Activated T-cell treated with anti-CD3 and anti-CD28 coated beads, Interleukin-2, amount 50 U/mL, for 1 hour (primary cell): ENCODE measurements at places on chromosomes 2 and 18.

DNA sequence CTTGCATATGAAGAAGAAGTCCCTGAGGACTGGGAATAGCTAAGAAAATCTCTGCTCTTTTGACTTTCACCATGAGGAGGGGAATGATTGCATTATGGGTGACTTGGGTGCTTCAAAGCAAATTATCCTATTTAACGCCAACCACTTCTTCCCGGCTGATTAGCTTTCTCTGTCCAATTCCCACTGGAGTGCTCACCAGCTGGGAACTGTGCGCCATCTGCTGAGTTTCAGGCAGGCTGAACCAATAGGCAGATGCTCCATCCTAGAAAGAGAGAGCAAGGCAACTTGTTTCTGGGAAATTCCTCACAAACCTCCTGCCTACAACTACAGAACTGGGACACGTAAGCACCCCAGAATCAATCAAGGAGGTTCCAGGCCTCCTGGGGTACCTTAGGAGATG is 49.4 kb downstream of the POLE4 start:
- DNase-seq, result no peak

DNA sequence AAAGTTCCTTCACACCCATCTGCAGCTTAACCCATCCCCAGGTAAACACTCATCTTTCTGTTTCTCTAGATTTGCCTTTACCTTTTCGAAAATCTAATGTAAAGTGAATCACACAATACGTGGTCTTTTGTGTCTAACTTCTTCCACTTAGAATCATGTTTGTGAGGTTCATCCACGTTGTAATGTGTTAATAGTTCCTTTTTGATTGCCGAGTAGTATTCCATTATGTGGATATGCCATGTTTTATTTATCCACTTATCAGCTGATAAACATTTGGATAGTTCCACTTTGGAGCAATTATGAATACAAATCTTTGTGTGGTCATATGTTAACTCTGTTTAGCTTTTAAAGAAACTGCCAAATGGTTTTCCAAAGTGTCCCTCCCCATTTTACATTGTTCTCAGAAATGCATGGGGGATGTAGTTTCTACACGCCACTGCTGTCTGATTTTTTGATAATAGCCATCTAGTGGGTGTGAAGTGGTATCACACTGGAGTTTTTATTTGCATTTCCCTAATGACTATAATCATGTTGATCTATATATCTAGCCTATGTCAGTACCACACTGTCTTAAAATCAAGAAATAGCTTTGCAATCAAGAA is 22.3 kb downstream of the PECR start:
- no peak for DNase-seq

DNA sequence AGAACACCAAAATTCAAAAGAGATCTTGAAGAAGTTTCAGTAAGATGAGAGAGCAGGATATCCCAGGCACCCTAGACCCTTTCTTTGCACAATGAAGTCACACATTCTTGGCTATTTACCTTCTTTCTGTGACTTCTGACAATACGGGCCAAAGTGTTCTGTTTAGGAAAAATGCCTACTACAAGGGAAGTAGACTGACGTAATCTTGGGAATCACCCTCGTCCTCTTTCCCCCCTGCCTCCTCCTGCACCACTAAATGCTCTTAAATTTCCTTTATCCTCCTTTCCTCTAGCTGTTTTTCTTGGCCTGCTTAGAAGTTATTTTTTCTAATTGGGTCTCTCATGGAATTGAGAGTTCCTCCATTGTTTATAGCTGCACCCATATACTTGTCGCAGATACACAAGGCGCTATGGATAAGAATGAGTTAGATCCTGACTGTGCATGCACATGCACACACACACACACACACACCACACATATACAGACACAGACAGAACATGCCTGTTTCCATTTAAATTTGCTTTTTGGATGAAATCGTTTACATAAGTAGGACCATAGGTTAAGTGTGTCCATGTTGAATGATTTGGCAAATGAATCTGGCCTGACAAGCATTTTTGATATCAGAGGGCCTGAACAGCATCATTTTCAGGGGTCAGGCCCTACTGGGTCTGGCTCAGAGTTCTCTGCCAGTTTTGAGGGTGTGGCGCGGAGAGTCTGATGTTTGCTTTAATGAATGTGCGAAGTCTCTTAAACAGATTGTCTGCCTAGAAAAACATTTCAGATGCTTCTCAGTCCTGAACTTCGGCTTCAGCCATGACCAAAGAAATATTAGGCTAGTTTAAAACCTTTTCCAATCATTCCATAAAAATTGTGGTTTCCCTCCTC is 131.9 kb upstream of the NT5C1B start:
- DNase-seq, result no peak

DNA sequence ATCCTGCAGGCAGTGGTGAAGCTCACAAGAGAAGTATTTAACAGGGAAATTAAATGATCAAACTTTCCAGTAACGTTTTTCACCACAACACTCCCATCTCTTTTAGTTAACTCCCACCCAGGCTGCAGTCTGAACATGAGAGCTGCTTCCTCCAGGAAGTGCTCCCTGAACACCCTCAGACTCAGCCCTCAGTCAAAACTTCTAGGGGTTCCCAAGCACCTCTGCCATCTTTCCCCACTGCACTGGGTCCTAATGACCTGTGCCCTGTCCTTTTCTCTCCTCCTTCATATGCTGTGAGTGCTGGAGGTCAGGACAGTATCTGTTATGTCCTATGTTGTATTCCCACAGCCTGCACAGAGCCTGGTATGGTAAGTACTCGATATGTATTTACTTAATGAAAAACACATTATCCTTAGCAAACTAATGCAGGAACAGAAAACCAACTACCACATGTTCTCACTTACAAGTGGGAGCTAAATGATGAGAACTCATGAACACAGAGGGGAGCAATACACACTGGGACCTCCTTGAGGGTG is 49.2 kb upstream of the ASPRV1 start:
- no peak for DNase-seq

- DNase-seq, result no peak
Measured at GRCh38 chr2:109710505-109711229, 83.4 kb upstream of the RGPD5 start.

- DNase-seq, result no peak
Measured at GRCh38 chr2:240421381-240421780, 14.1 kb upstream of the GPC1 start.

DNA sequence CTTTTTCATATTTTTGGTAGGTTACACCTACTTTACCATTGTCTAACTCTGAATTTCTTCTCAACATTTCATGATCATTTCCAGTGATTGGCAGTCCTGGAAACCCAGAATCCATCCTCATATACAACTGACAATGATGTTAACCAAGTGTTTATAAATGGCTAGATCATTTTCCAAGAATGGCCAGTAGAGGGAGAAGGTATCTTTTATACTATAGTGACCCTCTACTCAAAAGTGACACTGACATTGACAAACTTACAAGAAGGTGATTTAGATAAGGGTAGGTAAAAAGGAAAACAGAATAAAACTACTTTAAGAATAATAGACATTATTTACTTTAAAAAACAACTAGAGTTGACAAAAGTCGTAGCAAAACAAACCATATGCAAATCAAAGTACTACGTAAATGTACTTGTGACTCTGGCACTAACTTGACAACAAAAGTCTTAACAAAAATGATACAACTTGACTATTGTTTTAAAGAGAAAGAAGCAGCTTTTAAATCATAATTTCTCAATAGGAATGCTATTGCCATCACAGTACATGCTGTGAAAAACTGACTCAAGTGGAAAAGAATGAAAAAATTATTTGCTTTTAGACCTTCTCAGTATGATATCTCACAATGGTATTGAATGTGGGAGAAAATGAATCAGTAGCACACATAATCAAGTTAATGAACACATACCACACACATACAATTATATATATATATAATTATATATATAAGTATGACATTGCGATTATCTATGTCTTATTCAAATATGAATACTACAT is 76.6 kb upstream of the GRB14 start:
- DNase-seq, result no peak

- DNase-seq, result no peak
Measured at GRCh38 chr2:116696223-116696622, 1118.3 kb upstream of the DDX18 start.

GRCh38 chr18:6576718-6577375 is 152.7 kb upstream of the ARHGAP28 start:
- DNase-seq, result no peak

- no peak for DNase-seq
Measured at GRCh38 chr2:134906726-134907125, 11.9 kb upstream of the CCNT2 start.

DNA sequence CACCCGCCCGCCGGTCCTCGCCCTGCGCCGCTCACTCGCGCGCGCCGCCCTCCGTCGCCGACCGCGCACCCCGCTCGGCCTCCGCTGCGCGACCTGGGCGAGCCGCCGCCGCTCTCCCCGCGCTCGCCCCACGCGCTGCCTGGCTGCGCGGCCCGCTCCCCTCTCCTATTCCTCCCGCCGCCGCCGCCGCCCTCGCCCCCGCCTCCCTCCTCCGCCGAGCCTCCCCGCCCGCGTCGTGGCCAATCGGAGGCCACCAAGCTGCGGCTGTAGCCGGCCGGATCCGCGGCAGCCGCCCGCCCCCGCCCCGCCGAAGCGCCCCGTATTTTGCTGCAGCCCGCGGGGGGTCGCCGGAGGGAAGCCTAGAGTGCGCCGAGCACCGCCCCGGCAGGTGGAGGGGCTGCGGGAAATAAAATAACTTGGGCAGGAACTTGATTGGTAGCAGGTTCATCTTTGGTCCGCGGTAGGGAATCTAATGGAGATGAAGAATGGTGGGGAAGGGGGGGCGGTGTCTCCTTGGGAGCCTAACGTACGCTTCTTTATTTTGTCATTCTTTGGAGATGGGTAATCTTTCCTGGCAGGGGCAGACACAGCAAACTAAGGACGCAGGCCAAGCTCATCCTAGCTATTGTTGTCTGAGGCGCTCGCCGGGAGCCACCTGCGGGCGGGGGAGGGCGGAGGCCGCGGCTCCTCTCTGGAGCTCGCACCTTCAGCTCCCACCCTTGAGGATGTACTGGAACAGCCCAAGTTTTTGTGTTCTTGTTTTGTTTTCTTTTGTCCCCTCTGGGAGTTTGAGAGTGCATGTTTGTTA is 1.1 kb upstream of the CDH2 start:
- DNase-seq, result no peak

DNA sequence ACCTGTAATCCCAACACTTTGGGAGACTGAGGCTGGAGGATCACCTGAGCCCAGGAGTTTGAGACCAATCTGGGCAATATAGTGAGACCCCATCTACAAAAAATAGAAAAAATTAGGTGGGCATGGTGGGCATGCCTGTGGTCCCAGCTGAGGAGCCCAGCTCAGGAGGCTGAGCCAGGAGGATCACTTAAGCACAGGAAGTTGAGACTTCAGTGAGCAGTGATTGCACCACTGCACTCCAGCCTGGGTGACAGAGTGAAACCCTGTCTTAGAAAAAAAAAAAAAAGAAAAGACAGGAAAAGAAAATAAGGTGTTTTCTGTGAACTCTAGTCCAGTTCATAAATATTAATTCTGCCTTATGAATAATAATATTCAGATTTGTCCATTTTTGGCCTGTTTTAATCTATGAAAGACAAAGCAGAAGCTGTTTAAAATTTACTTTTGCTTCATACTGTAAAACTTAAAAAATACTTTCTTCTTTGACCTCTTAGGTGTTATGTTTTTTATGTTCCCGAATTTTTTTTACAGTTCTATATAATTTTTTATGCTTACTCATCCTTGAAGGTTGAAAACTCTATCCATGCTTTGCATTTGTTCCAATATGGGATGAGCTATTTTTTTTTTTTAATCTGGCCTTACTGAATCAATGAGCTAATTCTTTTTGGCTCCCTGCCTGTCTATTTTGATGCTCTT is 8.4 kb upstream of the ANXA4 start:
- DNase-seq, result no peak

DNA sequence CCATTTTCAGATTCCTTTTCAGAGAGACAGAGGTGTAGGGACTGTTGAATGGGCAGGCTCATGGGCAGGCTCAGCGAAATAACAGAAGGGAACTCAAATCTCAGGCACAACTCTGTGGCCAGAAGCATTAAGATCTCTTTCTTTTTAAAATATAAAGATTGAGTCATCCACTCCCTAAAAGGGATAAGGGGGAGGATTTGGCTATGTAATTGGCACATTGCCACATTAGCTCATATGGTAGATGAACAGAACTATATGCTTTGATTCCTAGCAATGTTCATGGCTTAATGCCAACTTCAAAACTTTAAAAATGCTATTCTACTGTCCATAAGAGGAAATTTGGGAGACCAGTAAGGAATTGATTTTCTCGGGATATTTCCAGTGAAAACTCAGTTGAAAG is 53.8 kb upstream of the SLC5A7 start:
- DNase-seq, result no peak

DNA sequence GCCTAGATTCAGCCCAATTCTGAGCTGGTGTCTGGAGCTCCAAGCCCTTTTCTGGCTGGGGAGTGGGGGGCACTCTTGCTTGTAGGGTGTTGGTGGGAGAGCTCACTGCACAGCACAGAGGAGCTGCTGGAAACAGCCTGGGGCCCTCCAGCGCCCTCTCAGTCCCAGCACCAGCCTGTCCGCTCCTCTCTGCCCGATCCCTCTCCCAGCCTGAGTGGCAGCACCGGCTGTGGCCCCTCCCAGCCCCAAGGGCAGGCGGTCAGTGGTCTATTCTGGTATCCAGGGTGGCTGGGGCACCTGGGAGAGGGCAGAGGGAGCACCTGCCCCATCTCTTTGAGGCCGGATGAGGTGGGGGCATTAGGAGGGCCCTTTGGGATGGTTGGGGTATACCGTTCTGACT is 13.2 kb upstream of the DES start:
- no peak for DNase-seq

DNA sequence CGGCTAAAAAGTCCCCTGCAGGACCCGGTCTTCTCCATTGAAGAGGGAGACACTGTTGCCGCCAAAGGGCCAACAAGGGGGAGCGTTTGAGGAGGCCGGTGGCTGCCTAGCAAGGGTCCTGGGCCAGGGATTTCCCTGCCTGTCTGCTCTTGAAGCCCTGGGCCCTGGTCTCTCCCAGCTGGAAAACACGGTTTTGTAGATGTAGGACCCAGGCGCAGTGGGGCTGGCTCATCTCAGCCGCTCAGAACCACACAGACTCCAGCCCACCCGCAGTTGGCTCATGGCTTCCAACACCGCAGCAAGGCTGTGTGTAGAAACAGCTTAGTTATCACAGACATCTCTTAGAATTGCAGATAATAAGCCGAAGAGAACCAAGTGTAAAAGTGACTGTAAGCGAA is 57.1 kb upstream of the TWIST2 start:
- DNase-seq, result no peak

DNA sequence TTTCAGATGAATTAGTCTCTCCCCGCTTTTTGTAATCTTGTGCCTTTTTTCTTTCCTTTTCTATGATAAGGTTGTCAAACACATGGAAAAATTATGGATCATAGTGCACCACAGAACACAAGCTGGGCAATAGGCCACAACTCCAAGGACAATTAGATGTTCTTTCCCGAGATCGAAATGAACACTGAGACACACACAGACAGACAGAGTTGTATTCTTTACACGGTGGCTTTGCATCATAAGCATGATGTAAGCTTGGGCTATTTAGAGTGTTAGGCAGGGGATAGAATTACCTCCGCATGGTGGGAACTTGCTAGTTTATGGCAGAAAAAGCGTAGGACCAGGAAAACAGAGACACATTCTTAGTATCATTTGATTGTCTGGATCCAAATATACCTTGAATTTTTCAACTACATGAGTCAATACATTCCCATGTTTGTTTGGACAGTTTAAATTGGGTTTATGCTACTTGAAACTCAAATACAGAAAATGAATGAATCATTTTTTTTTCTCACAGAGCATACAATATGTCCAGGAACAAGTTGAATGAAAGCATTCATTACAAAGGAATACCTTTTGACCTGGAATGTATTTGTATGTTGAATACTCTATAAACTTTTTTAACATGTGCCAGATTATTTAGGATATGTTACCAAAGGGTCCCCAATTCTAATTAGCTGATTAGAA is 1611.5 kb upstream of the TMEFF2 start:
- DNase-seq, result no peak
